ENCODE measurements at places on chromosomes 16 and 17. TPM values are rescaled to one million over a fixed set of nuclear protein-coding genes. Genes with fewer than 3 reads are reported as not detected.

Gene CBFA2T3
- 0.97 TPM for total RNA-seq

Gene LRRC59
- 59.3 TPM for total RNA-seq

GRCh38 chr17:21392266-21392665 lies 16.1 kb downstream of the KCNJ12 start:
- H3K27ac ChIP-seq = no peak overlapping the region
- no peak for DNase-seq
- H3K4me1 ChIP-seq = no peaks in the 10 kb centered on the region
- no peak overlapping the region for H3K4me3 ChIP-seq
- no peaks in the 10 kb centered on the region for H3K27me3 ChIP-seq

DNA sequence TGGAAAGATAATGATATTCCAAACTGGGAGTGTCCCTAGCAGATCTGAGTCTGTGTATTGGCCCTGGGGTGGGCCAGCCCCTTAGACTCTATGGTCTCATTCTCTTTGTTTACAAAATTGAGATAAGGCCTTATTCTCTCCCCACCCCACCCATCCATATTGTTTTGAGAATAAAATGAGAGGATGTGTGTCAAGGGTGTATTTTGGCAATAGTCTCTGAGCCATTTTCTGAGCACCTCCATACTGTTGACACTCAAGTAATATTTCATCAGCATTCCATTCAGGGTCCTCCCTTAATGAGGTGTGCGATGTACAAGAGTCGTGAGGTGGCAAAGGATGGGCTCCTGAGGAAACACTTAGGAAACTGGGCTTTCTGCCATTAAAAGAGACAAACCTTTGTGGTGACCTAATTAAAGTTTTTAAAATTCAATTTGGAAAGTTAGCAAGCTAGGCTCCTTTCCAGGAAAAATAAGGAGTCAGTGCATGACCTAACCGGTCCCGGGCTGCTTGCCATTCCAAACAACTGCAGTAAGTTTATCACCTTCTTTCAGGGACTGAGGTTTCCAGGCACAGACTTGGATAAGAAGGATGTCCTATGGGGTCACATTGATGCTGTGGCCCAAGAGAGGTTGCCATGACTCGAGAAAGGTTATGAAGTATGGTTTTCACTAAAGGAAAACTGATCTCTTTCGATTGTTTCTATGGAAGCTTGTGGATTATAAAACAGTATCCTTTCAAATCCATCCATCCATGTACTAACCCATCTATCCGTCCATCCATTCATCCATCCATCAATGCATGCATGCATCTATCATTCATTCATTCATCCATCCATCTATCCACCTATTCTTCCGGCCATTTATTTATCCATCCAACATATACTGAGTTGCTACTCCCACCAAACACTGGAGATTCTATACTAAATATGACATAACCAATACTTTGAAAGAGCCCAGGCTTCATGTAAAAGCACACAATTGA lies 443.3 kb downstream of the UTP18 start:
- DNase-seq = peak; percentile 13
- no peaks in the 10 kb centered on the region for H3K27me3 ChIP-seq
- H3K4me1 ChIP-seq = peaks cover 15% of the 10 kb centered on the region
- no peaks in the 10 kb centered on the region for H3K36me3 ChIP-seq
- no peak overlapping the region for H3K27ac ChIP-seq
- no peak overlapping the region for H3K4me3 ChIP-seq

DNA sequence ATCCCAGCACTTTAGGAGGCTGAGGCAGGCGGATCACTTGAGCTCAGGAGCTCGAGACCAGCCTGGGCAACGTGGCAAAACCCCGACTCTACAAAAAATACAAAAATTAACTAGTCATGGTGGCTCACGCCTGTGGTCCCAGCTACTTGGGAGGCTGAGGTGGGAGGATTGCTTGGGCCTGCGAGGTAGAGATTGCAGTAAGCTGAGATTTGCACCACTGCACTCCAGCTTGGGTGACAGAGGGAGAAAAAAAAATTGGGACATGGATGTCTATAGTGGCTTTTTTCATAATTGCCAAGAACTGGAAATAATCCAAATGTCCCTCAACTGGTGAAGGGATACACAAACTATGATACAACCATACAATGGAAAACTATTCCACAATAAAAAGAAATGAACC lies 28.6 kb downstream of the OSBPL7 start:
- H3K27me3 ChIP-seq = peaks cover 81% of the 10 kb centered on the region
- H3K4me3 ChIP-seq = no peak overlapping the region
- no peaks in the 10 kb centered on the region for H3K36me3 ChIP-seq
- no peak overlapping the region for H3K27ac ChIP-seq

GRCh38 chr16:73549984-73550631 lies 502.2 kb upstream of the ZFHX3 start:
- H3K4me3 ChIP-seq = peak overlapping the region; percentile 27
- DNase-seq = peak; percentile 60
- no peaks in the 10 kb centered on the region for H3K27me3 ChIP-seq

GRCh38 chr17:70702683-70703255 lies 533.4 kb downstream of the KCNJ2 start:
- no peak for DNase-seq
- H3K27me3 ChIP-seq = no peaks in the 10 kb centered on the region
- no peaks in the 10 kb centered on the region for H3K36me3 ChIP-seq
- H3K4me1 ChIP-seq = no peaks in the 10 kb centered on the region
- H3K27ac ChIP-seq = no peak overlapping the region
- no peak overlapping the region for H3K4me3 ChIP-seq

All from endodermal cell (in vitro differentiated cells).